8988T (cell line): ENCODE measurements at places on chromosomes 7 and 10.

GRCh38 chr10:4282496-4282895 is 497.5 kb upstream of the KLF6 start:
- no peak for DNase-seq

- no peak for DNase-seq
Observed at GRCh38 chr7:101985903-101986734, 168.7 kb downstream of the CUX1 start.

- DNase-seq: no peak
Observed at GRCh38 chr7:154794147-154794780, 208.7 kb downstream of the PAXIP1 start.

DNA sequence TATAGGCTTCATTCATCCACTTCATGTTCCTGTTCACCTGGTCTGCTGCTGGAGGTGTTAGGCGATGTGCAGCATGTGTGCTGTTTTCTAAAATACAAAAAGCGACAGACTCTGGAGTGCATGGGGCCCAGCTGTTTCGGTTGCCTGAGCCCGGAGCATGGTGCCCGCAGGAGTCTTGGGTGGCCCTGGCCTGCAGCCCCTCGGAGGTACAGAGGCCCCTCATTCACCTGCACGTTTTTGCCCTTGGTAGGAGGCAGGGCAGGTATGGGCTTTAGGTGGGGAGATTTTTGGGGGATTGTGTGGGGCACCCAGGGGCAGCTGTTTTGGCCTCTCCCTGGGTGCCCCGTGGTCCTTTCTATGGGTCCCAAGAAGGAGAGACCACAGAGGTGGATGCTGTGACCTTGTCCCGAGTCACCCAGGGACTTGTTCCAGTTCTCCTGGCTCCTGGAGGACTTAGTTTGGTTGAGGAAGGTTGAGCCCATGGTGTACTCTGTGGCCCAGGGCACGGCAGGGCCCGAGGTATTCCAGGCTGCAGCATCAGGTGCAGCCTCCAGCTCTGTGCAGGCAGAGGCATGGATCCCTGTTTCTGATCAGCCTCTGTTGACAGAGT is 130.7 kb downstream of the TRRAP start:
- no peak for DNase-seq

DNA sequence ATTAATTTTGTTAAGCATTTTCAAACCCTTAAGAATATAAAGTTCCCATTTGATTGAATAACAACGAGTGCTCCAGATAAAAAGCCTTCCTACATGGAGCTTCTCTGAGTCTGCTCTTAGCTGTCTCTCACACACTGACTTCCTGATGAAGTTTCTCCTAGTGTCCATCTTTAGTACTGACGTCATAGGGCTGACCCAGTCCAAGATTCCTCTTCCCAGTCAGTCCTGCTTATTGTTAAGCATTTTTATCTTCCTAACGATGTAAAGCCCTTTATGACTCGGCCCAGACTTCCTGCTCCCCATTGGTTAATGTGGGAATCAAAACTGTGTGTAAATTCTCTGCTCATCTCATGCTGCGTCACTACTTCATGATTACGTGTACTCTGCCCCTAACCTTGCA is 398.8 kb downstream of the TFEC start:
- DNase-seq: no peak

DNA sequence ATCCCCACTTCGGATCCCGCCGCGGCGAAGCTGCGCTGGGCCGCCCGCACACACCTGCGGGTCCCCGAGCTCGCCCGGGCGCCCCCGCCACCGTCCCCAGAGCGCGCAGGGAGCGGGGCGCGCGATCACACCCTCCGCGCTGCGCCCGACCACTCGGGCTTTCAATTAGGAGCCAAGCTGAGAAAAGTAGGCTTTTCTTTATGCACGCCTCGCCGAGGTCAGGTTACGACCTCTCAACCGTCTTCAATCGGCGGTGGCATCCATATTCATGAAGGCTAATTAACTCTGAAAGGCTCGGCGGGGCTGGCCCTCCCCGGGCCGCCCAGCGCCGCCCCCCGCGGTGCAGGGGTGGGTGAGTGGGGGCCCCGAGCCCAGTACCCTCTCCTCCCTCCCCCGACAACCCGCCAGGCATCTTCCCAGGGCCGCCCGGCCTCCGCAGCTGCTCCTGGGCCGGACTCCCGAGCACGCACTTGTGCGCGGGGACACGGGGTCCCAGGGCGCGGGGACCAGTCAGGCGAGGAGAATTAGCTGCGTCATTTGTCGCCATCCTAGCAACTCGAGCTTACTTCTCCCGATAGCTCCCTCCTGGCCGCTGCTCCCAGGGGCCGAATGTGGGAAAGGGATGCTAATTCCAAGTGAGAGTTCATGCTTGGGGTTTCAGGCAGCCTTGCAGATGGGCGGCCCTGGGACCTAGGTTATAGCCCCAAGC is 155.5 kb upstream of the LYZL2 start:
- DNase-seq: peak; percentile 84

- DNase-seq: no peak
Observed at GRCh38 chr7:79347351-79347750, 106.1 kb downstream of the MAGI2 start.

DNA sequence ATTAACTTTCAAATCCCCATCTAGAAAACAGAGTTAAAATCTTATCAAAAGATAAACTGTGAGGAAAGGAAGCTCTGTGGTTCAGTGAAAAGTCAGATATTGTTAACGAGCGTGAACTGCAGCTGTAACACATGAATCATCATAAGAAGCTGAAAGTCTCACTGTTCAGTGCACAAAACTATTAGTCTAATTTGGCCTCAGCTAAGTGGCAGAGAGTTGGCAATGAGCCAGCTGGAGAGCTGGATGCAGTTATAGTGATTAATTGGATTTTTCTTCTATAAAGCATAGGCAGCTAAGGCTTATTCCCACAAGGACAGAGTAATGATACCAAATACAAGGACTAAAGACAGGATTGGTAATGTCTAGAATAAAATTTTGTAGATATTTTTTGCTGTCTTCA is 101.1 kb upstream of the ABCB5 start:
- no peak for DNase-seq

DNA sequence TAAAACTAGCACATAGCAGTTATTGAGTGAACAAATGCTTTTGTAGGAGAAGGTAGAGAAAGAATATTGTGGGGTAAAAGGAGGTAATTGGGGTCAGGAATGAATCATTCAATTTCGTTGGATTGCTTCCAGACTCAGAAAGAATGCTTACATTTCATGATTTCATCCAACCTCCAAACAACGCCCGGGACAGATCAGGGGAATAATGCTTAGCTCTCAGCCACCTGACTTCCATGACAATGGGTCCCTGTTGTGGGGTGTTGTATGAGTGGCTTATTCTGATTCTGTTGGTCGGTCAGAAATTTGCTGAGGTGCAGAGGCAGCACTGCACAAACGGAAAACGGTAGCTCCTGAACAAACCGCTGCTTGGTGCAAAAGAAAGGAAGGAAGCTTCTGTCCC is 24.0 kb upstream of the INPP5F start:
- no peak for DNase-seq

DNA sequence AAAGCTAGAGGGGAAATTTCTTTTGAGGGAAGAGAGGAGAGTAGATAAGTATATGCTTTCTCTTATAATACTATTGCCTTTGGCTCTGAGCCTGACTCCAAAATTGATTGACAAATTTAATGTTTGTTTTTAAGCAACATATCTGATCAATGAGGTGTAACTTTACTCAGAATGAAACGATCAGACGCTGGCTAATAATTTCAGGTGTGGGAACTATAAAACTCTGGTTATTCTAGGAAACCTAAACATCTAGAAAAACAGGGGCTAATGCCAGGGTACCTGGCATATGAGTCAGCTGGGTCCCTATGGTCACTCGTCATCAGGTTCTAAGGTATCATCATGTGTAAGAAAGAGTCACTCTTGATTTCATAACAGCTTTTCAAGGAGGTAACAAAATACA is 139.7 kb downstream of the ATE1 start:
- DNase-seq: no peak

DNA sequence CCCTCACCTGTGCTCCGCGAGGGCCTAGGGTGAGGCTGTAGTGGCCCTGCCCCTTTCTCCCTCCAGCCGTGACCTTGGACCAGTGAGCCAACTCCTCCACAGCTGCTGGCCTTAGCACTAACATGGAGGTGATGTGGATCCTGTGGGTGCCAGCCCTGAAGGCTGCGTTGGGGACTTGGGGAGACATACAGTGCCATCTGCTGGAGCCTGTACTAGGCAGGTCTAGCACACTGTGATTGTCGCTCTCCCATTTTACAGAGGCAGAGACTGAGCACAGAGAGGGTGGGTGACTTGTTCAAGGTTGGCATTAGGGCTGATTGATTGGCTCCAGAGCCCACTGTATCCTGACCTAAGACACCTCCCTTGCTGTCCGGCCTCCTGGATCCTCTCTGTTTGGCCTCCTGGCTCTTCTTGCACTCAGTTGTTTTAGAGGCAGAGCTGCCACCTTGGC is 37.6 kb downstream of the PRF1 start:
- DNase-seq: no peak

DNA sequence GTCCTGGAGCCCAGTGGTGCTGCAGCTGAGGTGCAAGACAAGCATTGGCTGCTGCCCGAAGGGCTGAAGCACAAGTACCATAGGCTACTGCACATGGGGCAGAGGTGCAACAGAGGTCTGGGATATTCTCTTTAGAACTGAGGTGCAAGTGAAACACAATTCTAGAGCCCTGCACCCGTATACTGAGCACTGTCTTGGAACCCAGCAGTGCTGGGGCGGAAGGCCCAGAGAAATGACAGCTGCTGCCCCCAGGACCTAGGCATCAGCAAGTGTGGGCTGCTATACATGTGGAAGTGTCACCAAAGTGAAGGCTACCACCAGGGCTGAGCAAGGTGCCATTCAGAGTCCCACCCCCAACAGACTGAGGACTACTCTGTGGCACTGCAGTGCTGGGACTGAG is 393.6 kb upstream of the STEAP1 start:
- DNase-seq: no peak

DNA sequence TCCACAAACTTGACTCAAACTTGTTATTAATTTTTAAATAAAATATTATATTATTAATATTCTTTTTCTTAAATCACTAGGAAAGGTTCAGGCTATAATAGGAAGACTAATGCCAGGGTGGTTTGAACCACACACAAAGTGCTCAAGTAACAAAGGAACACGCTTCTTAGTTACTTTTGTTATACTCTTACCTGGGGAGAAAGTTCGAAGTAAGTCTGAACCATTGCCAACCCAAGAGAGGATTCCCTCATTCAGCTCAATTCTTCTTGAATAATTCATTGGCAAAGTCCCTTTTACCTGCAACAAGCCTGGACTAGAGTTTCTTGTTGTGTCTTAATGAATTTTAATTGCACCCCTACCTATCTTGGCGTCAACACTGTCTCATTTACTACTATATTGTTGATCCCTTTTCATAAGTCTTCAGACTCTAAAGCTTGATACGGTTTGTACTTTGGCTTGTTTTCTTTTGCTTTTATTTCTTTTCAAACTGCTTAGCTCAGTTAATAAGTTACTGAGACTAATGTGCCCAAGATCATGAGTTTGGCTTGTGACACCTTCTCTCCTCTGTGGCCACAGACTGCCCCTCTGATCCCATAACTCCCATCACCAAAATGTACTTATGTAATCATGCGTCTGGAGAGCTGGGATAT is 10.2 kb upstream of the C10orf67 start:
- no peak for DNase-seq

GRCh38 chr10:78634389-78634815 is 434.4 kb upstream of the ZMIZ1 start:
- no peak for DNase-seq

- no peak for DNase-seq
Observed at GRCh38 chr7:99089914-99090629, 53.8 kb downstream of the SMURF1 start.

- no peak for DNase-seq
Observed at GRCh38 chr7:44288811-44289340, 36.5 kb downstream of the CAMK2B start.

DNA sequence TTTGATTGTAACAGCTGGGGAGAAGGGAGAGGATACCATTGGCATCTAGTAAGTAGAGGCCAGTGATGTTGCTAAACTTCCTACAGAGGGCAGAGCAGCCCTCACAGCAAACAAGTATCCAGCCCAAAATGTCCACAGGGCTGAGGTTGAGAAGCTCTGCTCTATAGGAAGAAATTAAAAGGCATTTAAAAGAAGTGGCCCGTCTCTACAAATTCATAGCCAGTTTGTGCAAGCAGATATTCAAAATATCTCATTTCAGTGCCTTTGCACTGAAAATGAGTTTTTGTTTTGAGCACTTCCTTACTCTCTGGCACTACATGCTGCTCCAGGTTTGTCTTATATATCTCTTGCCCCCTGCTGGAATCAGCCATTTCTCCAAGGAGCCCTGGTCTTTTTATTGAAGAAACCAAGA is 330.0 kb downstream of the BBS9 start:
- no peak for DNase-seq

DNA sequence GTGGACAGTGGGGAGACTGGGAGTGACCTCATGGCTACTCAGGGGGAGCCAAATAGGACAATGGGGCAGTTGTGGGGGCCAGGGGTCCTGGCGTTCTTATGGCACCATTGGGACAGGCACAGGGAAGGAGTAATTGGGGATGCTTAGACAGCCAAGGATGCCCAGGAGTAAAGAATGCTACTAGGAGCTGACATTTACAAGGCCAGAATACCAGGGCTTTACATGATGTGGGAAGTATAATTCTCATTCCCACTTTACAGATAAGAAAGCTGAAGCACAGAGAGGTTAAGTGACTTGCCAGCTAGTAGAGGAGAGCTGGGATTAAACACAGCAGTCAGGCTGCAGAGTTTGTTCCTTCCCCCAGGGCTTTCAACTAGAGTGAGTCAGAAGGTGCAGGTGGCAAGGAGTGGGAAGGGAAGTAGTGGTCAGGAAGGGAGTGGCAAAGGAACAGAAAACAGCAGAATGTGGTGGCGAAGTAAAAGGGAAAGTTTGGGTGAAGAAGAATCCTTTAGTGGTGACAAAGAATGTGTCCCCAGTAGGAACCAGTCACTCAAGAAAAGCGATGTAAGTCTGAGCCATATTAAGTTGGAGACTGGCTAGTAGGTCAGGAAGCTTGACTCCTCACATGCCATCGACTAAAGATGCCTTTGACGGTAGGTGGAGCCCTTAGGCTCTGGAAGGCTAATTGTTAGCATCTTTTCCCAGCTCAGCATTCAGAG is 32.8 kb downstream of the CPVL start:
- DNase-seq: no peak

- peak; percentile 32 for DNase-seq
Observed at GRCh38 chr10:12130237-12130872, 878 bp downstream of the SEC61A2 start.

GRCh38 chr7:47479821-47480575 is 101.9 kb downstream of the TNS3 start:
- DNase-seq: no peak

DNA sequence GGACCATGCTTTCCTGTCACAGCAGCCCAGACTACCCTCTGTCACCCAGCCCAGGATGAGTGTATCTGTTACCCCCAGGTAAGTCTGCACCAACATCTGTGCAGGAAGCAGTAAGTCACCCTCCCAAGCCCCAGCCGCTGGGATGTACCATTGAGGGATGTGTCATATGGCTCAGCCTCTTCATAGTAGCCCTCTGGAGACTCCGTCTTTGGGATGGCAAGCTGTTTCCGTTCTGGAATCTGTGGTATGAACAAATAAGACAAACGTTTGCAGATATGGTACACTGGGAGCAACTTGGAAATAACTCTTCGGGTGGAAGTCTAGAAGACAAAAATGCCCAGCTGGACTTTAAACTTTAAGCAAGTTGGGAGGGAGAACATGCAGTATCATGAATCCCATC is 81.3 kb downstream of the AFAP1L2 start:
- no peak for DNase-seq
